Caki2 (cell line): ENCODE measurements at places on chromosomes 3 and 15. TPM values are rescaled to one million over a fixed set of nuclear protein-coding genes. Genes with fewer than 3 reads are reported as not detected.

IQCH gene
- total RNA-seq: 1.7 and 2.7 TPM in 2 replicates

C2CD4A gene
- 5.5 and 5.7 TPM in 2 replicates for total RNA-seq

DNA sequence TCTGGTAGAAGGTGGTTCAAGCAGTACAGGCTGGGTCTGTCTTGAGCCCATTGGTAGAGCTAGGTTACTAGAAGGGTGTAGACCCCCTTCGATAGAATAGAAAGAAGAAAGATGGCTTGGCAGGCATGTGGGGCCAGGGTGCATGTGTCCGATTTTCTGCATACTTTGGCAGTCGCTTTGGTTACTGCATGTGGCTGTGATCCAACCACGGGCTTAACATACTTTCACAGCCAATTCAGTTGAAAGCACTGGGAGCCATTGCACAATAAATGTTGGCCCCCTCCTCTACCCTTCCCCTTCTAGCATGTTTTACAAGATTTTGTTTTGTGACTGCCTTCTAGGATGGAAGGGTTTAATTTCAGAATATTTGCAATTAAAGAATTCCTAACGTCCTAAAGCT lies 7.2 kb downstream of the ARID3B start:
- no peak for DNase-seq

GRCh38 chr3:195140816-195141793 lies 129.9 kb downstream of the XXYLT1 start:
- DNase-seq: no peak

DNA sequence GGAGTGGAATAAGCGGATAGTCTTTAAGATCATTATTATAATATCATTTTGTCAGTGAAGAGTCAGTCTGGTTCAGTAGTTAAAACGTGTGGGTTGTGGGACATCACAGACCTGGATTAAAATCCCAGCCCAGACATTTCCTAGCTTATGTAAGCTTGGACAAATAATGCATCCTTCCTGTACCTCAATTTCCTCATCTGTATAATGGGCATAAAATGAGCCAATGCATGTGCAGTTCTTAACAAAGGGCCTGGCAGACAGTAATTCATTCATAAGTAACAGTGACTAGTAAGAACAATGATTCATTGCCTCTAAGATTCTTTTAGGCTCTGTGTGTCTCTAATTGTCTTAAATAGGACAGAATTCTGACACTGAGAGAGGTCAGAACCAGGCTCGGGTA lies 76.1 kb downstream of the SCN10A start:
- no peak for DNase-seq
